ENCODE measurements at places on chromosomes 1 and 21. TPM values are rescaled to one million over a fixed set of nuclear protein-coding genes. Genes with fewer than 3 reads are reported as not detected.

DNA sequence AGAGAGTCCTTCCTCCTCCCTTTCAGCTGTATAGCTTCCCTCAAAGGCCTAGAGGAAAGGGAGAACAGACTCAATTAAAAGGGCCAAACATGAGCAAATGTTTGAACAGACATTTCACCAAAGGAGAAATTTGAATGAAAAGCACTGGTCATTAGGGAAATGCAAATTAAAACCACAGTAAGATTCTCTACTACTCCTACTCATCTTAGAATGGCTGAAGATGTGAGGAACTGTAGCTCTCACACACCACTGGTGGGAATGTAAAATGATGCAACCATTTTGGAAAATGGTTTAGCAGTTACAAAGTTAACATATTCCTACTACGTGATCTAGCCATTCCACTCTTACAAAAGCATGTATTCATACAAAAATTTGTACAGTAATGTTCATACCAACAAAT is 253.0 kb upstream of the HOOK1 start:
- DNase-seq: no peak

DNA sequence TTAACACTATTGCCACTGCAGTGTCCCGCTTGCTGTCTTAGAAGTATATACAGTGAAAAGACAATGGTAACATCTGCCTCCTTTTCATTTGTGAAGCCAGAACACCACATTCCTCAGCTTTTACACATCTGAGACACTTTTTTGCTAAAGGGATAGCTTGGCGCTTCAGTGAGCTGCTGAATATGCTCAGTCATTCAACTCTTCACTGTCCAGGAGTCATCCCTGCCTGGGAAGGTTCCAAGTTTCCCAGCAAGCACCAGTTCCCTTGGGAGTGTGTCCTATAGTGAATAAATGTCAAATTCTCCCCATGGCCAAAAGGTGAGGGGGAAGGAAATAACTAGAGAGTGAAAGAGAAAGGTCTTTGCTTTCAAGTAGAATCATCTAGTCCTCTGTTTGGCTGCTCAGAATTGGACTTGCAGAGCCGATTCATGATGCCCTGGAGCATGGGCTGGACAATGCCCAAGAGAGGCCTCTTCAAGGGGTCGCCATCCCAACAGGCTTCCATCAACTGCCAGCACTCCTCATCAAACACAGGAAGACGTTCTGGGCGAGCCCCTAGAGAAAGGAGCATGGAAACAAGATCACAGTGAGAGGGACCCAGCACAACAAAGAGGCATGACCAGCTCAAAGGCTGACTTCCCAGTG is 25.5 kb upstream of the RBBP5 start:
- DNase-seq: peak; percentile 86

- DNase-seq: no peak
Measured at GRCh38 chr1:21321963-21322680, 31.9 kb upstream of the ECE1 start.

LENEP gene
- total RNA-seq: not detected

DNA sequence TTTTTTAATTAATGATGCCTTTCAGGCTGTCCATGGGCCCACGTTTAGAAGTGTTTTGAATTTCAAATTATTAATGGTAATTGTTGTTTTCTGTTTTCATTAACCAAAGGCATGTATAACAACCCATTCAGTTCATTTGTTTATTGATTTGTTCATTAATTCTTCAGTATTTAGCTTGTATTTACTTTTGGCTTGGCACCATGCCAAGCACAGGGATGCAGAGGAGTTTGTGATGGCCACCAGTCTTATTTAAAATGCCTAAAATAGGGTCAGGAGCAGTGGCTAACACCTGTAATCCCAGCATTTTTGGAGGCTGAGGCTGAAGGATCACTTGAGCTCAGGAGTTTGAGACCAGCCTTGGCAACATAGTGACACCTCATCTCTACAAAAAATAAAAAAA is 75.3 kb downstream of the ROR1 start:
- no peak for DNase-seq

RNF187 gene
- 136 TPM for total RNA-seq

DNA sequence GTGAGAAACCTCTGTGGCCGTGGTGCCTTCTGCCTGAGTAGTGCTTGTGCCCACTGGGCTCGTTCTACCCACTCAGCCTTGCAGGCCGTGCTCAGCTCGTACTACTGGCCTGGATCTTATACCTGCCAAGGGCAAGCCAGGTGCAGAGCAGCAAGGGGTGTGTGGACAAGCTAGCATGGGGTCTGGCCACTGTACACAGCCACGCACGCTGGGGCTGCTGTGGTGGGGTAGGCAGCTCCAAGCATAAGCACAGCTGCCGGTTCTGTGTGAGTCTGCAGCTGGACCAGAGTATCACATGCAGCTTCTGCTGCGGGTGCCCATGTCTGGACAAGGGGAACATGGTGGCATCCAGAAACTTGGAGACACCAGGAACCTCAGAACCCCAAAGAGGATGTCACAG is 16.4 kb downstream of the FAM20B start:
- no peak for DNase-seq

MX2 gene
- 0.21 TPM for total RNA-seq

DNA sequence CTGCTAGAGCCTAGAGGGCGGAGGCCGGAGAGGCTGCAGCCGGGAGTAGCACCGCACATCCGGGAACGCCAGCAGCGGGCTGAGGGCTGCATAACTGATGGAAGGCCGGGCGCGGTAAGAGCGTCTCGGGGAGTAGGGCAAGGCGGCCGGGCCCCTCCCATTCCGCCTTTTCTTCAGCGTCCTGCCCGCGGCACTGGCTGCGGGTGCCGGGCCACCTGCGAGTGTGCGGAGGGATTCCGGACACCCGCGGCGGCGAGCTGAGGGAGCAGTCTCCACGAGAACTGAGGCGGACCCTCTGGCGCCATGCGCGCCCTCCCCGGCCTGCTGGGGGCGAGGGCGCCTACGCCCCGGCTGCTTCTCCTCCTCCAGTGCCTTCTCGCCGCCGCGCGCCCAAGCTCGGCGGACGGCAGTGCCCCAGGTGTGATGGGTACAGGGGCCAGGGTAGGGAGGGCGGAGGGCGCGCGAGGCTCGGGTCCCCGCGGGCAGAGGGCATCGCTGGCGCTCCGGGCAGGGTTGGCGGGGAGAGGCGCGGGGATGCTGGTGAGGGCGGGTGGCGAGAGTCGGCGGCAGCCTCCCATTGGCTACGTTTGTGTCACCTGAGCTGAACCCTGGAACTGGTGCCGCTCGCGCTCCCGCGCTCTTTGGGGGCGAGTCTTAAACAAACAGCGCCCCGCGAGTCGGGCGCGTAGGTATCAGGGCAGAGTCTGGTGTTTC is 334.4 kb downstream of the SRGAP2C start:
- DNase-seq: no peak

DNA sequence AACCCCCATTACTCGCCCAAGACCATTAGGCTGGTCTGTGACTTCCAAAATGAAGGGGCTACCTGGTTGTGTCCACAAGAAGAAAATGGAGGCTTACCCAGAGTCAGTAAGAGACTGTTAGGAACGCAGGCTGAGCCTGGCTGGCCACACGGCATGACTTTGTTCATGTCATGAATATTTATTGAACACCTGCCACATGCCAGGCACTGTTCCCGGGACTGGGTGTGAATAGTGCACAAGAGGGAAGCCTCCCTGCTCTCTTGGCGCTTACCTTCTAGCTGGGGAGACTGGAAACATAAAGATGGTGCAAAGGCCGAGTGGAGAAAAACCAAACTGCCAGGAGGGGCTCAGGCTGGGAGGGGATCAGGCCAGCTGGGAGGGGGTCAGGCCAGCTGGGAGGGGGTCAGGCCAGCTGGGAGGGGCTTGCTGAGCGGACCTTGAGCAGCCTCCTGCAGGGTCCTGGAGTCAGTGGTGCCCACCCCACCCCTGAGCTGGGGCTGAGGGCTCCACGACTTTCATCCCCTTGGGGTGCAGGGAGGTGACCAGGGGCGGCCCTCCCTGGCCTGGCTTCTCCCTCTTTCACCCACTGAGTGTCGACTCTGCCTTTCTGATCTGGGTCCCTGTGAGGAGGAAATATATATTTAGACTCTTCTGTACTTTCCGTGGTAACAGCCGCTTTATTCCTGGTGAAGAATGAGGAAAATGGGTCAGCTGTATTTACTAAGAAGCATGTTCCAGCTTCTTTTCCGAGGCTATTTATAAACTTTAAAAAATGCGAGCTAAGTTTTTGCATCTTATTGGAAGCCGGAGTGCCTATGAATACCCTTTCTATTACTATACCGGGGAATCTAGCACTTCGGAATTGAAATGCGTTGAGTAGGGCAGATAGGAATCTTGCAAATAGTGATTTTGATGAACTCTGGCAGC is 139.0 kb downstream of the CAMTA1 start:
- DNase-seq: no peak

- no peak for DNase-seq
Measured at GRCh38 chr1:24278726-24279125, 40.4 kb upstream of the GRHL3 start.

DNA sequence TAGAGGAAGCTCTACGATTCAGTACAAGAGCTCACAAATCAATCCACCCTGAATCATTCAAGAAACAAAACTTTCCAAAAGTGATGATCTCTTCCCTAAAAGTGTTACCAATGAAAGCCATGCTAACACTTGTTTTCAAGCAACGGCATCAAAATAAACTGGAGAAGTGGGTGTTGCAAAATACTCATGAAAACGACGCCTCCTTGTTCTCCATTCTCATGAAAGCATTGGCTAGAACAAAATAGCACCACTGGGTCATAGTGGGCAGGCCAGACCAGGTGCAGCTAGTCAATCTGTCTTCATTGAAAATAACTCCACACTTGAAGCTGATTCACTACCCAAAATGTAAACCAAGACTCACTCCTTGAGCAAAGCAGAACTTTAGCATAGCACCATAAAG is 4.3 kb downstream of the TIAM1 start:
- no peak for DNase-seq

DNA sequence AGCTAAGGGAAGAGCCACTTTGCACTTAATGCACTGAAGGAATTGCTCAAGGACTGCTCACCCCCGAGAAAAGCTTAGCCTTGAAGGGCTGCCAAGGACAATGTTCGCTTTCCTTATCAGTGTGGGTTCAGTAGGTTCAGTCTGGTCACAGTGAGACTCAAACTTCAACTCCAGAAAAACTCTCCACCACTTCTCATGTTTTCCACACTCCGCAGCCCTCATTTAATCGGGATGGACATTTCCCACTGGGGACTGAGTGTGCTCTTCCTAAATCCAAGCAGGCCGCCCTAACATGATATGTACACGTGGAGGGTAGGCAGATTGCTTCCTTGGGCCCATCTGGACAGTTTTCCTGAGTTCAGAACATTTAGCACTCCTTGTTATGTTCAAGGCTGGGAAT is 19.5 kb downstream of the SUSD4 start:
- no peak for DNase-seq

DNA sequence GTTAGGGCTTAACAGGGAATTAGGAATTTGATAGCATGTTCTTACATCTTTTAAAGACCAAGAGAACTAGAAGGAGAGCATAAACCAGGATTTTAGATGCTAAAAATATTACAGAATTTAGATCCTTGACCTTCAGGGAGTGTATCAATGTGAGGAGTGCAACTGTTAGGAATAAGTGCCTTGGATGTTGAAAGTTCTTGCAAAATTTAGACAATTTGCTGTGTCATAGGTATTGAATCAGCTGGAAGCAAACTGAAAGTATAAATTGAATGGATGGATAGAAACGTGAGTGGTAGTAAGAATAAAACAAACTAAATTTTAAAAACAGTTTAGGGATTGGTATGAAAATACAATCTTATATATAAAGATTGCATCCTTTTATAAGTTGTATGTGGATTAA is 27.7 kb downstream of the PPP1R12B start:
- DNase-seq: no peak

DNA sequence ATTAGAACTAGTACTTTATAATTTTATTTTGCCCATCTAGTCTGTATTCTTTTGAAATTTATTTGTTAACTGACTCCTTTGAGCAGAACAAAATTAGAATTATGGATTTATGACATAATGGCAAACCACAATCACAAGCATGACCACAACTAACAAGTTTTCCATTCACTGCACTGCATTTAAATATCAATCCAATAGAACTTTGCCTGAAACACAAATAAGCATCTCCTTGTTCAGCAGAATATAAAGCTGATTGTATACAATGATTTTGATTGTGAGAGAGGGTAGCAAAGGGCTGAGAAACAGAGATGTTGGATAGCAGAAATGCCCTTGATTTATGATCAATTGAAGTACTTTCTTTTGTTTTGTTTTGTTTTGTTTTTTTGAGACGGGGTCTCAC is 495.5 kb upstream of the RGS18 start:
- DNase-seq: no peak

GRCh38 chr21:45748593-45748992 is 105.1 kb downstream of the PCBP3 start:
- no peak for DNase-seq

- DNase-seq: peak; percentile 48
Measured at GRCh38 chr1:204128964-204129896, 22.6 kb downstream of the ETNK2 start.

DNA sequence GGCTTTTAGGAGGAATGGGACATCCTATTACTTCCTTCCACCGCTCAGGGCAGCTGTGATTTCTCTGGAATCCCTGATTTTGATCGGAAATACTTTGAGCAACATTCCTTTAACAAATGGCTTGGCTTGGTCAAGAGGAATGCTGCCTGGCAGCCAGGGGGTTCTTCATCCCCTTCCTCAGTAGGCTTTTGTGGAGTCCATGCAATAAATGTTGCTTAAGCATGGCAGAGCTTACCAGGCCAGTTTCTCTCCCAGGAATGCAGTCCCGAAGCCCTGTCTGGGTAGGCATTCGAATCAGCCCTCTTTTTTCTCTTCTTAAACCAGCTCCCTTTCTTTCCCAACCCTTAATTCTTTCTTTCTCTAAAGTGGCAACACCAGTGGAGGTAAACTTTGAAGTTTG is 177.1 kb upstream of the KIAA0040 start:
- DNase-seq: no peak

LIX1L gene
- 57.5 TPM for total RNA-seq

EFNA1 gene
- total RNA-seq: not detected

CFAP57 gene
- 0.75 TPM for total RNA-seq

ABCA4 gene
- total RNA-seq: 0.05 TPM

DNA sequence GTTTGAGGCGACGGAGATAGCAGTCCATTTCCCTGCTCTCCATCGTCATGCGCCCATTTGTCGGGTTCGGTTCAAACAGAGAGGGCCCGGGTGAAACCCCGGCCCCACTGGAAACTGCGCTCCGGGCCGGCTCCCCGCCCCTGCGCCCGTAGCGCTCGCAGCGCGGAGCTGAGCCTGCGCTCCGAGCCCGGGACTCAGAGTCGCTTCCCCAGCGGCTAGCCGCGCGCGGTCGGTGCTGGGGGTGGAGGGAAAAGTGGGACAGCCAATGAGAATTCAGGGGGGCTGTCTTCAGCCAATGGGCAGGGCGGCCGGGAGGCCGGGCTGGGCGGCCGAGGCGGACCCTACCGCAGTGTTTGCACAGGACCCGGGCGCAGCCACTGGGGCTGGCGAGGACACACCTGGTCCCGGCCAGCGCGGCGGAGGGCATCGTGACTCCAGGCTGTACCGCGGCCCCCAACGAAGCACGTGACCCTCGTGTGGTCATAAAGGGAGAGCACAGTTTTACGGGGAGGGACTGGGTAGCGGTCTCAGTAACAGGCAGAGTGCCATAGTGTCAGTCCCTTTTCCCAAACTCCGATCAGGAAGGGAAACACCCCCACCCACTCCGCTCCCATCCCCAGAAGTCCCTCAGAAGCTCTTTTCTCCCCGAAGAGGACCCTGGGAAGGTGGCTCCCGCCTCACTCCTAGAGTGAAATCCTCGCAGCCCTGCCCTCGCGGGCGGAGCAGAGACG is at the start of gene INKA2:
INKA2 (minus strand) TSS at position 202 of the 731 bp plus-strand sequence; CDS start at position 49, 153 bp downstream.
- peak; percentile 76 for DNase-seq

PADI6 gene
- total RNA-seq: not detected

Measured in HFFc6 (cell line).